ENCODE measurements at places on chromosomes 11 and 22. TPM values are rescaled to one million over a fixed set of nuclear protein-coding genes. Genes with fewer than 3 reads are reported as not detected.

SLN gene
- total RNA-seq: not detected

MRGPRE gene
- total RNA-seq: not detected

UVRAG gene
- total RNA-seq: 16.8 TPM

TSSC4 gene
- 54.2 TPM for total RNA-seq

MYOD1 gene
- not detected for total RNA-seq

SLC22A12 gene
- not detected for total RNA-seq

MAJIN gene
- total RNA-seq: 0.14 TPM

COMMD9 gene
- 51.1 TPM for total RNA-seq

ROBO4 gene
- not detected for total RNA-seq

TPBGL gene
- 0.20 TPM for total RNA-seq

B3GAT3 gene
- total RNA-seq: 63.0 TPM

CADM1 gene
- not detected for total RNA-seq

LRRC74B gene
- total RNA-seq: not detected

OR6A2 gene
- 0.10 TPM for total RNA-seq

WT1 gene
- not detected for total RNA-seq

CNTN5 gene
- not detected for total RNA-seq

LYVE1 gene
- not detected for total RNA-seq

PHETA2 gene
- total RNA-seq: 1.5 TPM

DKK3 gene
- total RNA-seq: not detected

RFPL3 gene
- total RNA-seq: not detected

KDM4E gene
- not detected for total RNA-seq

TNNI2 gene
- total RNA-seq: 0.31 TPM

BCO2 gene
- 0.40 TPM for total RNA-seq

OVOL1 gene
- 0.42 TPM for total RNA-seq

ART1 gene
- not detected for total RNA-seq

SAA4 gene
- total RNA-seq: not detected

TMPRSS5 gene
- 0.28 TPM for total RNA-seq

YPEL4 gene
- 0.38 TPM for total RNA-seq

DCDC1 gene
- total RNA-seq: 0.36 TPM

BBOX1 gene
- not detected for total RNA-seq

NLRP10 gene
- not detected for total RNA-seq

OR4A16 gene
- total RNA-seq: not detected

TANGO2 gene
- 21.5 TPM for total RNA-seq

KCNQ1 gene
- 6.7 TPM for total RNA-seq

UEVLD gene
- 15.7 TPM for total RNA-seq

MS4A15 gene
- not detected for total RNA-seq

LRRC56 gene
- 2.2 TPM for total RNA-seq

GTSE1 gene
- total RNA-seq: 42.0 TPM

TKFC gene
- total RNA-seq: 70.3 TPM

DGAT2 gene
- 1.6 TPM for total RNA-seq

HBD gene
- total RNA-seq: not detected

VSIG10L2 gene
- total RNA-seq: not detected

DRD4 gene
- 0.37 TPM for total RNA-seq
